ENCODE measurements at places on chromosomes 12 and 14. TPM values are rescaled to one million over a fixed set of nuclear protein-coding genes. Genes with fewer than 3 reads are reported as not detected.
A peak's percentile ranks its signal among the peaks of the same experiment; 100 is the strongest.

GRCh38 chr14:89775946-89776345, 178.6 kb downstream of the EFCAB11 start:
- no peak for DNase-seq

The PLEK2 gene
- total RNA-seq: not detected

DNA sequence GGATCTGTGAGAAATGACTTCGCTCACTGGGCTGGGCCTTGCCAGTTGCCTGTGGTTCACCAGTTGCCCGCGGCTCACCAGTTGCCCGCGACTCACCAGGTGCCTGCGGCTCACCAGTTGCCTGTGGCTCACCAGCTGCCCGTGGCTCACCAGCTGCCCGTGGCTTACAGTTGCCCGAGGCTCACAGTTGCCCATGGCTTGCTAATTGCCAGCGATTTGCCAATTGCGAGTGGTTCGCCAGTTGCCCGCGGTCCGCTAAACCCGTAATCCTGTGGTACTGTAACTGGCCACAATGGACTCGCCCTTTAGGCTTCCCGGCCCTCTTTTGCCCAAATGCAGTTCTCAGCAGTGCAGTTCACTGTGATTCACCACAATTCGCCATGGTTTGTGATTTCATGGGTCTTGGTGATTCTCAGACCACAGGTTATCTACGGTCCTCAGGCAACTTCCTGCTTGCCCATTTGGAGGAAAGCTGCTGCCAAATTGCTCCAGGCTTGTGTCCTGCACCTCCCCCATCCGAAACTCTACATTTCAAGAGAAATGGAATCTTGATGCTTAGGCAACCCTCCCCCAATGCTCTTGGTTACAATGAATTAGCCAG, 15.0 kb upstream of the MEG3 start:
- DNase-seq: peak; percentile 69

The JPH4 gene
- 0.10 TPM for total RNA-seq

DNA sequence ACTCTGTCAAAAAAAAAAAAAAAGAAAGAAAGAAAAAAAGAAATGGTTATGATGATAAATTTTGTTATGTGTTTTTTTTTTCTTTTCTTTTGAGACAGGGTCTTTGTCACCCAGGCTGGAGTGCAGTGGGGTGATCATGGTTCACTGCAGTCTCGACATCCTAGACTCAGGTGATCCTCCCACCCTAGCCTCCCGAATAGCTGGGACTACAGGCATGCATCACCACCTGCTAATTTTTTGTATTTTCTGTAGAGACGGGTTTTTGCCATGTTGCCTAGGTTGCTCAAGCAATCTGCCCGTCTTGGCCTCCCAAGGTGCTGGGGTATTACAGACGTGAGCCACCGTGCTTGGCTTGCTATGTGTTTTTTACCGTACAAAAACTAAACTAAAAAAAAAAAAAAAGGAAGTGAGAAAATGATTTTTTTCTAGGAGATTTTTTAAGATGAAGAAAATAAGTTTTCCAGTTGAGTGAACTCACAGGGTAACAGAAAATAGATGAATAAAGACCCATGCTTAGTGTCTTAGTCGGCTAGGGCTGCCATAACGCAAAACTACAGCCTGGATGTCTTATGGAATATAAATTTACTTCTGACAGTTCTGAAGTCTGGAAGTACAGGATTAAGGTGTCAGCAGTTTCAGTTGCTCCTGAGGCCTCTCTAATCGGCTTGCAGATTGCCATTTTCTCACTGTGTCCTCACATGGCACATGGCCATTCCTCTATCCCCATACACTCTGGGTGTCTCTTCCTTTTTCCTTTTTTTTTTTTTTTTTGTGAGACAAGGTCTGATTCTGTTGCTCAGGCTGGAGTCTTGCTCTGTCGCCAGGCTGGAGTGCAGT, 13.2 kb upstream of the APOF start:
- DNase-seq: no peak

- DNase-seq: no peak
Observed at GRCh38 chr12:73665193-73665592, 872.4 kb upstream of the ATXN7L3B start.

- no peak for DNase-seq
Observed at GRCh38 chr14:103137689-103138300, 14.5 kb downstream of the TNFAIP2 start.

- peak; percentile 87 for DNase-seq
Observed at GRCh38 chr12:15278816-15279658, 43.3 kb upstream of the PTPRO start.

The OASL gene
- not detected for total RNA-seq
